ENCODE measurements at places on chromosomes 4 and X.

DNA sequence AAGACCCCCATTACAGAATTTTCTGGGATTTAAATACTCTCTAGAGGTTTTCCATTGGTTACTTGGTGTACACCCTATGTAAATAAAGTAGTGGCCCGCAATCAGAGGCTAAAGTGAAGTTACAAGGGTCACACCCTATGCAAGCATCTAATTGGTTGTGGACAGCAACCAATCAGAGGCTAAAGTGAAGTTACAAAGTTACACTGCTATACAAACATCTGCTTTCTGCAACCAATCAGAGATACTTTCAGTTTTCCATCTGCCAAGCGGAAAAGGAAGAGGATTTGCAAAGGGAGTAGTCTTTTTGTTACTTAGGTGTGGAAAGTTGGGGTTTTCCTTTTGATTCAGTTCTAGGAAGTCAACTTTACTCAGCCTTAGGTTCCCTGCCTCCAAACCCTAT is 2.0 kb upstream of the ATRX start:
- DNase-seq: no peak

DNA sequence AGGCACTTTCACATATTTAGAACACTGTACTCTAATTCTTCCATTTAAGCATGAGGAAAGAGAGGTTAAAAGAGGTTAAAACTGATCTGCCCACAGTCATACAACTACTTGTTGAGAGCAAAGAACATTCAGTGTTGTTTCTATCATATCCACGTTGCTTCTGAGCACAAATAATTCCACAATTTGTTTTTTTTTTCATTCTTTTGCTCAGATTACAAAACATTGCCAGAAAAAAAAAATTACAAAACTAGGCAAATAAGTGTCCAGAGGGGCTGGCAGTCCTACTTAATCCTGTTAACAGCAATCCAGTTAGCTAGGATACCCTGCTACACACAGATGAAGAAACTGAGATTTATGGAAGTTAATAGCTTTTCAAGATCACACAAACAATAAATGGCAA is 6.3 kb upstream of the USP53 start:
- no peak for DNase-seq

DNA sequence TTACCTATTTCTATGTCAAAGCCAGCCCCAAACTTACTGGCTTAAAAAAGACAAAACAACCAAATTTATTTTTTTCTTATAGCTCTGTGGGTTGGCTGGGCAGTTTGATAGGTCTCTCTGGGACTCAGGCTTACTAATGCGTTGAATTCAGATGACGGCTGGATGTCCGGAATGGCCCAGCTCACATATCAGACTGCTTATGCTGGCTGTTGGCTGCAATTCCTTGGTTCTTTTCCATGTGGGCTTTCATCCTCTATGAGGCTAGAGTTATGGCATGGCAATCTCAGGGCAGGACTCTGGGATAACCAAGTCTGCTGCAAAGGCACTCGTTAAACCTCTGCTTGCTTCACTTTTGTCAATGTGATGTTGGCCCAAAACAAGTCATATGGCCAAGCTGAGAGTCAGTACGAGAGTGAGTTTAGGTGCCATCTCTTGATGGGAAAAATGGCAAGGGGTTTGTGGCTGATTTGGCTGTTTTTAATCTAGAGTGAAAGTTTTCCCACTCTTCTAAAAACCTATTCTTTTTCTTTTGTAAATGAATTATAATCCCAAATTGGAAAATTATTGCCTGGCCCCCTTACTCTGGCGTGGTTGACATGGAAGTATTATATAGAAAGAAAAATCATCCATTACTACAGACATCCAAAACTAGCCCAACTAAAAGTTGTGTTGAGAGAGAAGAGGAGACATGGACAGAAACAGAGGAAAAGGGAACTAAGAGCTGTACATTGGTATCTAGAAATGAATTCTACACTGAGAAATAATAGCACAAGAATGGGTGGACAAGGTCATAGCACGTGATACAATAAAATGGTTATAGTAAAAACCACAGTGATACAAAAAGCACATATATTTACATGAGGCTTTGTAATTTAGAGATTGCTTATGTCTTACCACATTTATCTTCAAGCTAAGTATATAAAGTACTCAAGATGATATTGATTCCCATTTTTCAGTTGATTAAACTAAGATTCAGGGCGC is 6.6 kb downstream of the PRIMPOL start:
- DNase-seq: no peak

GRCh38 chrX:17323397-17323796 is 51.6 kb upstream of the NHS start:
- no peak for DNase-seq

DNA sequence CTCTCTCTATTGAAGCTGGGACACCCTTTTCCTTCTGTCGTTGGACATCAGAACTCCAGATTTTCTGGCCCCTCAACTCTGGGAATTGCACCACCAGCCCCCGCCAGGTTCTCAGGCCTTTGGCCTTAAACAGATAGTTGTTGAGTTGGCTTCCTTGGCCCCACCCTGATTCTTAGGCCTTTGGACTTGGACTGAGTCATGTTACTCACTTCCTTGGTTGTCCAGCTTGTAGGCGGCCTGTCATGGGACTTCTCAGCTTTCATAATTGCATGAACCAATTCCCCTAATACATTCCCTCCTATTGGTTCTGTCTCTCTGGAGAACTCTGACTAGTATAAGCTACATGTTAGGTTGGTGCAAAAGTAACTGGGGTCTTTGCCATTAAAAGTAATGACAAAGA is 195.7 kb downstream of the GPAT3 start:
- no peak for DNase-seq

DNA sequence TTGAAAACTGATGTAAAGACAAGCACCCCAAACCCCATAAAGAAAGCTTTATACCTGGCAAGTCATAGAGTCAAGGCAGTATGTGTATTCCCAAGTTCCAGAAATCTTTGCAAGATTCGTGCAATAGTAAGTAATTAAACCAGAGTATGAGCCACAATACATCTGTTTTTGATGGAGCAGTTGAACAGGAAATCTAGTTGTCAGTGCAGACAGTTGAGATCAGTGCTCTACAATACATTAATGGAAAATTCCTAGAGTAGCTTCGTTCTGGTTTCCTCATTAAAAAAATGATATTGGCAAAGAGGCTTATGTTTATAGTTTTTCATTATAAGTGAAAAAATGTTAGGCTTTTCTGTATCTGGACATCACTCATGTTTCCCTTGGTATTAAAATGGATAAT is 575.3 kb downstream of the TRIML1 start:
- DNase-seq: no peak

DNA sequence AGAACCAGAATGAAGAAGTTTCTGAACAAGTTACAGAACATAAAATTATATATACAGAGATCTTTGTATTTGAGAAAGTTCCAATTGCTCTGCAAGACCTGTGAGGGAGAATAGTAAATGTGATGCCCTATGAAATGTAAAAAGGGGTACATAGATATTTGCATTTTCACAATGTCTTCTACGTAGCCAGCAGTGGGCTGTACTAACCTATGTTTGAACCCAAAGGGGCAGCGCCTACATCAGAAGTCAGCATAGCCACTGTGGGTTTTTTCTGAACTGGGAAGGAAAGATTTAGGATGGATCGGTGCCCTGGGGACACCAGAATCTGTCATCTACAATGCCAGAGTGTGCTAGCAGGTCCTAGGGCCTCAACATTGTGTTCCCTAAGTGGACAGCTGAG is 69.5 kb upstream of the CT45A1 start:
- DNase-seq: no peak

DNA sequence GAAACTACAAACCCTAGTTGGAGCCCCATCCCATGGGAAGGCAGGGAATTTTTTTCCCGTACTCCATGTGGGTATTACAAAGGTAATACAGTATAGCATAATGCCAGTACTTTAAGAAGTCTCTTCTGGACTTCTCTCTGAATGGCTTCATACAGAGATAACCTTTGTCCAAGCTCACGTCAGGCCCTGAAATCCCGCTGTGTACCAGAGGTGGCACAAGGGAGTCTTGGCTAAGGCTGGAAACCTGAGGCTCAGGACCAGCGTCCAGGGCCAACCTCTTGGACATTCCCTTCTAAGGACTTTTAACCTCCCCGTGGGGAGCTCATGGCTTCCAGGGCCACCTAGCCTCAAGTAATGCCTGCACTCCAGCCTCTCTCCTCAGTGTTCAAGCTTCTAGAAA is 338.9 kb upstream of the FAM241A start:
- no peak for DNase-seq

GRCh38 chr4:74376888-74377483 is 12.0 kb downstream of the EREG start:
- no peak for DNase-seq

DNA sequence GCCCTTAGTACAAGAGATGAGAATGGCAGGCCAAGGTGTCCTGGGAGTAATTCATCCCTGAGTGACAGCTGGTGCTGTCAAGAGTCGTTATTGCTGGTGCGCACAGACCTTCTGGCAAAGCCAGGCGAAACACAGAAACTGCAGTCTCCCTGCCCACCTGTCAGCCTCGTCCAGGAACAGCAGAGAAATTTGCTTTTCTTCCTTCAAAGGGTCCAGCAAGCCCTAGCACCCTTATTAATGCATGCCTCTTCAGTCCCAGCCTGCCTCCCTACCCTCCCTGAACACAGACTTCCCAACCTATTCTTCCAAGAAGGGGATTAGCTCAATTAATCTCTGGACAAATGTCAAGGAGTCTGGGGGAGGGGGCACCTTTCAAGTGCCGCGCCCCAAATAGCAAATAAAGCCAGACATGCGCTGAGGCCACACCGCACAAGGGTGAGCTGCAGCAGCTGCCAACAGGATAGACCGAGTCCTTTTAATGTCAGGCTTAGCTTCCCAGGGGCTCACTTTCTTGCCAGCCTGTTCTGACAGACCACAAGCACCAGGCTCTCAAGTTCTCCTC is 250.7 kb upstream of the RASGEF1B start:
- no peak for DNase-seq

- no peak for DNase-seq
Observed at GRCh38 chr4:5979981-5980380, 38.2 kb downstream of the C4orf50 start.

DNA sequence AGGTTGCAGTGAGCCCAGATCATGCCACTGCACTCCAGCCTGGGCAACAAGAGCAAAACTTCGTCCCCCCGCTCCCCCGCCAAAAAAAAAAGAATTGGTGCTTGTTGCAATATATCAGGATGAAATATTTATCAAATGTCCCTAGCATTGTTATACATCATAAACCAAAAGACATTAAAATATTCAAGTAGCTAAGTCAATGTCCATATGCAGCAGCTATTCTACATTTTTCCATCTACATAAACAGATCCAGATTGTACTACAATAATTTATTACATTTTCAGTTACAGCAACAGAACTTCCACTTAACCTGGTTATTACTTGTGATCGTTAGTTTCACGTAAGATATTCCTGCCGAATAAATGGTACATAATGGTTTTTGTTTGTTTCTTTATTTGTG is 64.1 kb downstream of the ARAP2 start:
- DNase-seq: no peak

- DNase-seq: peak; percentile 30
Observed at GRCh38 chrX:129925305-129926092, 19.5 kb downstream of the UTP14A start.

- no peak for DNase-seq
Observed at GRCh38 chr4:1047106-1047975, 35.9 kb downstream of the FGFRL1 start.

DNA sequence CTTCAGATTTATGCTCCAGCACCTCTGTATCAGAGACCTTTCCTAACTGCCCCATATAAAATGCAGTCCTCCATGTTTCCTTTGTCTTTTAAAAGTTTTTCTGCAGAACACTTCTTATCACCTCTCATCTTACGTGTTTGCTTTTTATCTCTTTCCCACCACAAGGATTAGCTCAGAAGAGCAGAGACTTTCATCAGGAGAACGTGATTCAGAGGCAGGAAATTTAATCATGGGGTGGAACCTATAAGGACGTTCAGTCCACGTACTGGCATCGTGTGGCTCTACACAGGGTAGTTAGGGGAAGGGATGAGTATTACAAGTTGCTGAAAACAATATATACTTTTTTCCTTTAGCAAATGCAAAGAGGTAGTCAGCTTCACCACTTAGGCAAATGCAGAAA is 98.7 kb downstream of the SORBS2 start:
- DNase-seq: no peak

DNA sequence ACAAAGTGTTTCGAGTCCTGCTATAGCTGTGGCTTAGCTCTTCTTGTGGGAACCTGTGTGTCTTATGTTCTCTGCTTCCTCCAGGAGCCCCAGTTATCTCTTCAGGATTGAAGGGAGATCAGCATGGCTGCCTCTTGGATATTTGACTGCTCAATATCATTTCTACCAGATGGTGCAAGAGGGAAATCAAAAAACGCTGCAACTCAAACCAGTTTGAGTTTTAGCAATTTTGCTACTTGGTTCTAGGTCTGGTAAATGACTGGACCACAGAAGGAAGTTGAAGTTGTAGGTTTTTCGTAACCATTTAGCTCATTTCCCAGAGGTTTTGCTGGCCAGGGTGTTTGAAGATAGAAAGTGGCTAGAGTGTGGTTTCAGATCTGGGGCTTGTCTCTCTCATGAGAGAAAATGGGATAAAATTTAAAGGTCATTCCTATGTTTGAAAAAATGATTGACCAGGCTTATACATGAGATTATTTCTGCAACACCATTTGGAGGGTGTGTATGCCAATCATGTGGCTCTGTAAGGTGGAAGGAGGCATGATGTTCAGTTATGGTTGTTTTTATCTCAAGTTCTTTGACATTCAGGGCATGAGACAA is 210.4 kb downstream of the SPRY1 start:
- DNase-seq: no peak

Measured in stimulated activated CD4-positive, alpha-beta T cell treated with anti-CD3 and anti-CD28 coated beads, Interleukin-1b, Interleukin-23, amount 100 ng/mL, for 1 hour (primary cell).